Fibroblast of the conjunctiva (primary cell): ENCODE measurements at places on chromosomes 5 and 9.

- no peak for DNase-seq
Measured at GRCh38 chr9:104247899-104248460, 153.9 kb downstream of the SMC2 start.

- no peak for DNase-seq
Measured at GRCh38 chr5:139670369-139671095, 22.4 kb downstream of the CXXC5 start.

DNA sequence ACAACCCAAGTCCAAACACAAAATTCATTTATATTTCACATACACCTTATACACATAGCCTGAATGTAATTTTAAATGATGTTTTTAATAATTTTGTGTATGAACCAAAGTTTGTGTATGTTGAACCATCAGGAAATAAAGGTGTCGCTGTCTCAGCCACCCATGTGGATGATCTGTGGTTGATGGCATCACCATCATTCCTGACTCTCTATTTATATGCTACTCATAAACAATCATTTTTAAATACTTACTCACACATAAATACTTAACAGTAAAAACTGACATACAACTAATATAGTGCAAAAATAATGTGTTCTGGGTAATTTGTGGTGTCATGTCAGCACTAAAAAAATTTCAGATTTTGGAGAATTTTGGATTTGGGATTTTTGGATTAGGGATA lies 38.4 kb downstream of the SMC5 start:
- no peak for DNase-seq

GRCh38 chr5:179121667-179122111 lies 61.5 kb downstream of the ZNF354C start:
- no peak for DNase-seq

DNA sequence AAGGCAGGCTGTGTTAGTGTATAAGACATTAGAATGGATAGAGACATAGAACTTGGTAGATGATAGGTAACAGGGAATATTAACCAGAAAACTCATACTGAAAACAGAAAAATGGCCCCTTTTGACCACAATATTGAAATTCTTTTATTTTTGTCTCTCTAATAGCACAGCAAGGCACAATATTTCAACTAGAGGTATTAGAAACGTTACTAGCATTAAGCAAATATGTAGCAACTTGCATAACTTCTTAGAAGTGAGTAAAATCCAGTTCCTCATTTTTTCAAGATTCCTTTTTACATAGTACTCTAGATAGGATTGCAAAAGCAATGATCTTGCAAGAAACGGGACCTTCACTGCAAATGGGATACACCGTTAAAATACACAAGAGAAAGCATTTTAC lies 102.7 kb upstream of the VCAN start:
- no peak for DNase-seq

GRCh38 chr5:168951356-168951755 lies 349.6 kb downstream of the SLIT3 start:
- DNase-seq = peak; percentile 28

DNA sequence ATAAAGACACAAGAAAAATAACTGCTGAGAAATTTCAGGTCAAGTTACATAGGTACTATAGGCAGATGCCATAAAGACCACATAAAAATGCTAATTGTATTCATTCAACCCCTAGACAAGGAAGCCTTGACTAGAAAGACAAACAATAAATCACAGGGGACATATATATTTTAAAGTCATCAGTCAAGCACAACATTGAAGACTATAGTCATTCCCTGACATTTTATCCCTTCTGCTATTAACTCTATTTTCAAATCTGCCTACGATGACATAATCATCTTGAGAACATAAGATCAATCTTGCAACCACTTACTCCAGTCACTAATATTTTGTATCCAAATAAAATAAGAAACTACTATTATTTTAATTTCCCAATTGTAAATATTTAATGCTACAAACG lies 38.3 kb downstream of the FAM13B start:
- no peak for DNase-seq

DNA sequence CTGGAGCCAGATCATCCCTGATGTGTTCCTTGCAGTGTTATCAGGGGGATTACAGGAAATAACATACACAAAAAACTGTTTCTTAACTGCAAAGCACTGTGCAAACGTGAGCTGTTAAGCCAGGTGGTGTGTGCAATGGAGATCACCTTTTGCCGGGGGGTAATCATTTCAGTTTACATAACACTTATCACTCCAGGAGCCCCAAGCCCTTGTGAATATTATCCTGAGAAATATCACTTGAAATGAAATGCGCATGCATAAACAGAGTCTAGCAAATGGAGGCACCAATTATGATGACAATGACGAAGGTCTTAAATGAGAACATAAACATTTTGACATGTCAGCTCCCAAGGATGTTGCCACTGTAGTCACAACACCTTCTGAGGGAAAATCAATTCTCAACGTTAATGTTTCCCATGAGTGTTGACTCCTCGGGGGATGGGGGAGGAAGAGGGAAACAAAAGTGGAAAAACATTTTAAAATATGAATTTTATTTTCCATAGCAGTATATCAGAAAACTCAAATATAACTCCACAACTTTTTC lies 54.5 kb upstream of the RAD23B start:
- DNase-seq = no peak

DNA sequence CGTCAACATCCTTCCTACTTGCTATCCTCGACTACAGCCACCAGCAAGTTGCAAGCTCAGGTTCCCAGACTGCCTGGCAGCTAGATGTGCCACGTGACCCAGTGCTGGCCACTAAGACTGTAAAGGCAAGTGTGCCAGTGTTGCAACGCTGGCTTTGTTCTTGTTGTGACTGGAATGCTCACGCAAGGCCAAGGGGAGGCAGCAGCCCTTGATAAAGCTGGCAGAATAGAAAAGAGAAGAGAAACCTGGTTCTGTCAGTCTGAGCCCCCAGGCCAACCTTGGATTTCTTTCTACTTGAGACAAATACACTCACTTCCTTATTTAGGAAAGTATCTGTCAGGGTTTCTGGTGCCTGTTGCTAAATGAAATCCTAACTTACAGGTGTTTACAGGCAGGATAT lies 113.0 kb downstream of the KLHL3 start:
- no peak for DNase-seq

DNA sequence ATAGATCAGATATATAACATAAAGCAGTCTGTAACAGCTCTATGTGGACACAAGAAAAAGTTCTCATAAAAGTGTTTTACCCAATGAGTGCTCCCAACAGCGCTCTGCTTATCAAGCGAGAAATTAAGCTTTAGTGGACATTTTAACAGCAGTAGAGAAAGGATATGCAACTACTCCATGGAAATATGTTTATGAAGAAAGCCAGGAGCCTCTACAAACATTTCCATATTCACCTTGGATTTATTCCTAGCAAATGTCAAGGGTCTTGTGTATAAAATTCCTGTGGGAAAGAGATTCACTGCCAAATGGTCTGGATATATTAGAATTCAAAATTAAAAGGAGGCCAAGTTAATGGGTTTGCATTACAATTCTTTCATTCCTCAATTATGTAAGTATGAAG lies 66.5 kb downstream of the DTWD2 start:
- DNase-seq = no peak

DNA sequence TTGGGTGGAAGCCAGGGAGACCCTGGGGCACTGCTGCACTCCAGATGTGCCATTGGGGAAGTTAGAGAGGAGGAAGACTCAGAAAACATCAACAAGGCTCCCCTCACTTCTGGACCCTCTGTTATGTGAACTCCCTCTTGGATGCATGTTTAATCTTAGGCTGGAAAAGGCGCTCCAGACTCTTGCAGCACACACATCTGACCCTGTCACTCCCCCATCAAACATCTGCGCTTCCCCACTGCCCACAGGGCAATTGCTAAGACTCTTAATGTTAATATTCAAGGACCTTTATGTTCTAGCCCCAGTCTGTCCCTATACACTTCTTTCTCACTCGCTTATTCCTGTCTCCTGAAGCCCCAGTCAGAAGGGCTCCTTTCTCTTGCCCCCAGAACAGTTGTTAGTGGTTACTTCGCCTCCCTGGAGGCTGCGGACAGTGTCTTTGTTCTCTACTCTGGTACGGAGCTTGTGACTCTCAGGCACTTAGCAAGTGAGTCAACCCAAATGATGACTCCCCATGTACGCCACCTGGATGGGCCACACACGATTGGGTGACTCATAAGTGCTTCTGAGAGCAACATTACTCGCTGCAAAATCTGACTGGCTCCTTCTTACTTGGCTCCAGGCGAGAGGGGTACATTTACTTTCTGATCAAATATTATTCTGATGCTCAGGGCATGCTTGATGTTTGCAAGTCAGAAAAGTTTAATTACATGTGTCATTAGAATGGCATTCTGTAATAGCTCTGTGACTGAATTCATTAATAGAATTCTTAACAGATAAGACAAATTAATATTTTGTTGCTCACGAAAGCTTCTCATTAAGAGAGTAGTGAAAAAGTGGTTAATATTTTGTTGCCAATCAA lies 193.6 kb downstream of the HSPA4 start:
- peak; percentile 46 for DNase-seq

DNA sequence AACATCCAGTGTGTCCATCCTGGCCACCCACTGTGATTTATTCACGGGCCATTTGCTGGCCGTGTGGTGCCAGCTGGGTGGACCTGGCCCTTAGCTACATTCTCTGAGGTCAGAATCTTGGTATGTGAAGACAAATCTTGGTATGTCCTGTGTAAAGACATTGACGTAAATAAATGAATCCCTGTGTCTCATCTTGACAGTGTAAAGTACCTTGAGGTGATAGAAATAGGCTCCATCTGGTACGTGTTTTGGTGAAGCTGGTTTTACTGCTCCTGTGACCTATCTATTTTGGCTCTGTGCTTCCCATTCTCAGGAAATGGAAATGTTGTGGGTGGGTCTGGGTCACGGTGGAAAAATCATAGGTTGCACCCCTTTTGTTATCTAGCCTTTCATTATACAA lies 245.4 kb upstream of the ANKH start:
- no peak for DNase-seq

GRCh38 chr5:120088412-120088811 lies 375.7 kb upstream of the PRR16 start:
- DNase-seq = no peak

DNA sequence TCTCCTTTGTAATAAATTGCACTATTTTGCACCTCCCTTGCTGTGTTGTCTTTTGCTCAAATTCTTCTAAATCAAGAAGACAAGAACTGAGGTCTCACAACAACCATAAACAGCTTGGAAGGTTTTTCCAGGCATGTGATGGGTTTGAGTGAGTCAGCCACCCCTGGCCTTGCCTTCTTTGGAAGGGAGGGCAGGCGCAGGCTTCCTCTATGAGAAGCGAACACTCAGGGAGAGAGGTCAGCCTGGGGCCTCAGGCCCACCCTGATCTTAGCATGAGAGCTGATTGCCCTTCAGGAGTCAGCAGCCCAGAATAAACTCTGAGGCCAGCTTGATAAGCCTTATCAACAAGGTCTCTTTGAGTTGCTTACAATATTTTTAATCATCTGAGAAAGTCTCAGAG lies 31.6 kb downstream of the S1PR3 start:
- DNase-seq = no peak

- no peak for DNase-seq
Measured at GRCh38 chr5:145921211-145921610, 15.2 kb upstream of the SH3RF2 start.

- peak; percentile 46 for DNase-seq
Measured at GRCh38 chr9:17462869-17463464, 115.9 kb upstream of the SH3GL2 start.

DNA sequence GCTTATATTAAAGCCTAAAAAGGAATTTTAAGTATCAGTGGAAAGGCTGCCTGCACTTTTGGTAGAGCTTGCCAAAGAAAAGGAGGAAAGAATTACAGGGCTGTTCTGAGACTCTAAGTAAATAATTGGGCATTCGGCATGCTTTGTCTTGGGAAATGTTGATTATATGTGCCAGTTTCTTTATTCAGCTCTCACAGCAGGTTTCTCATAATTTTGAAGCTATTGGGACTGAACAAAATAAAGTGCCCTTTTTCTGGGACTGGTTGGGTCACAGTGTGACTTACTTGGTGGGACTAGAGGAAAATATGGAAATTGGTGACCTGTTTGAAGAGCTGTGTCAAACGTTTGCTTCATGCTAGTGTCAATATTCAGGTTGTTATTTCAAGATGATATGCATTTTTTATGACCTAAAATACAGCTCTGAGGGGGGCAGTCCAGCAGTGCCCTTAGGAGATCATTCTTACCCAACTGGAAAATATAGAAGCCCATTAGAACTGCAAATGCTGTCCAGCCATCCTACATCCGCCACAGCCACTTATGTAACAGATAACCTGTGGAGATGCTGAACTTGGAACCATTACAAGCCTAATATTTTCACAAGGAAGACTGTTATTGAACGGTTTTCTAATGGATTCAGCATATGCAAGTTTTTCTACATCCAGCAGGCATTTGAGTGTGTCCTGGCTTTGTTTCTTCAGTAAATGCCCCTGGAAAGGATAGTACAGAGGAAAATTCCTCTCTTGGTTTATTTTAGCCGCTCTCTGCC lies 122.4 kb downstream of the SNCAIP start:
- no peak for DNase-seq

DNA sequence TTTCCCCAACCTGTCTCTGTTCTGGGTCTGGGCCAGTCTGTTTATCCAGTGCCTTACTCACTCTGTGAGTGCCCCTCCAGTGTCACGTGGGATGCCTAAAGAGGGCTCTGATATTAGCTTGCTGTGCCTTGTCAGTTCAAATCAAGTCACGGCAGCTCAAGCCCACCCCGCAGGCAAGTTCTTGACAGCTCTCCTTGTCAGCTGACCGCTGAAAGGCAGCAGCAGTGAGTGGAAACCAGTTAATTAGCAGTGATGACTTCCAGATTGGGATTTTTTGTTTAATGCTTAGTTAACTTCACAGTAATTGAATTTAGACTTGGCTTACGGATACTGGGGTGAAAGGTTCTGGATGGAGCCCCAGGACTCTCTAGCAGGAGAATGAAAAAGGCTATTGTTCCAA lies 210.1 kb downstream of the PSAT1 start:
- no peak for DNase-seq

DNA sequence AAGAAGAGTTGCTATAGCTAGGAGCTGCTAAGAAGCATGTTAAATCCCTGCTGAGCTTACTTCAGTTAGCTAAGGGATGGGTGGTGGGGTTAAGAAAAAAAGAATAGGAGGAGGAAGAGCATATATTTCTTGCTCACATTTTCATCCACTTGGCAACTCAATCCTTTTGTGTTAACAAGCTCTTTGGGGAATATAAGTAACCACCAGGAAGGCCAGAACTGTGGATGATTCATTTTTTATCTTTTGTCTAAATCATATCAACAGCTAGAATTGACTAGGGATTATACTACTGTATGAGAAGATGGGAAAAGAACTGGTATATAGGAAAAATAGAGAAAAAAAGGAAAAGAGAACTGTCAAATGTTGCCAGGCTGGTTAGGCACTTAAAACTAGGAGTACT lies 555.3 kb upstream of the ARRDC3 start:
- DNase-seq = no peak

GRCh38 chr5:152290181-152290580 lies 114.9 kb downstream of the NMUR2 start:
- DNase-seq = no peak

GRCh38 chr5:73945505-73945904 lies 319.5 kb downstream of the ARHGEF28 start:
- DNase-seq = no peak

GRCh38 chr9:134349936-134350335 lies 23.7 kb downstream of the RXRA start:
- no peak for DNase-seq

- no peak for DNase-seq
Measured at GRCh38 chr9:94181408-94182181, 77.5 kb upstream of the ZNF169 start.
